Neuronal stem cell (in vitro differentiated cells): ENCODE measurements at places on chromosomes 2 and 18.

DNA sequence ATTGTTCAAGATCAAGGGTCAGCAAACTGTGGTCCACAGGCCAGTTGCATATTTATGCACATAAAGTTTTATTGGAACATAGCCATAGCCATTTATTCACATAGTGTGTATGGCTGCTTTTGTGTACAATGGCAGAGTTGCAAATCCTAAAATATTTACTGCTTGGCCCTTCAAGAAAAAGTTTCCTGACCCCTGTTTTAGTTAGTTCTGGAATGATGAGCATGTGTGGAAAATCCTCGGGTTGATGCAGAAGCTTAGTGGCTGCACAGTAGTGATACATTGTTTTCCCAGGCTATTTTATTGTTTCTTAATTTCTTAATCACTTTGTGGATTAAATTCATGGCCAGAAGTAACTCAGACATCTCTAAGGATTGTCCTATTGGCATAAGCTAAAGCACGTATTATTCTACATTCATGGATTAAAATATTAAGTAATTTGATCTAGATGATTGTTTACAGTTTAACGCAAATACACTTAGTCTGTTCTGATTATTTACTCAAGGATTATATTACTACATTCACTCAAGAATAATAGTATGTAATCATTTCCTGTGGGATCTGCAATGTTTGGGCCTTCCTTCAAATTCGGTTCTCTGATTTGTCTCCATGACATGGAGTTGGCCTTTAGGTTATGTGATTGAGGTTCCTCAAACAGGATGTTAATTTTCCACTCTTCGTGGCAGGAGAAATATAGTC lies 165.5 kb downstream of the TMEM247 start:
- no peak for DNase-seq

DNA sequence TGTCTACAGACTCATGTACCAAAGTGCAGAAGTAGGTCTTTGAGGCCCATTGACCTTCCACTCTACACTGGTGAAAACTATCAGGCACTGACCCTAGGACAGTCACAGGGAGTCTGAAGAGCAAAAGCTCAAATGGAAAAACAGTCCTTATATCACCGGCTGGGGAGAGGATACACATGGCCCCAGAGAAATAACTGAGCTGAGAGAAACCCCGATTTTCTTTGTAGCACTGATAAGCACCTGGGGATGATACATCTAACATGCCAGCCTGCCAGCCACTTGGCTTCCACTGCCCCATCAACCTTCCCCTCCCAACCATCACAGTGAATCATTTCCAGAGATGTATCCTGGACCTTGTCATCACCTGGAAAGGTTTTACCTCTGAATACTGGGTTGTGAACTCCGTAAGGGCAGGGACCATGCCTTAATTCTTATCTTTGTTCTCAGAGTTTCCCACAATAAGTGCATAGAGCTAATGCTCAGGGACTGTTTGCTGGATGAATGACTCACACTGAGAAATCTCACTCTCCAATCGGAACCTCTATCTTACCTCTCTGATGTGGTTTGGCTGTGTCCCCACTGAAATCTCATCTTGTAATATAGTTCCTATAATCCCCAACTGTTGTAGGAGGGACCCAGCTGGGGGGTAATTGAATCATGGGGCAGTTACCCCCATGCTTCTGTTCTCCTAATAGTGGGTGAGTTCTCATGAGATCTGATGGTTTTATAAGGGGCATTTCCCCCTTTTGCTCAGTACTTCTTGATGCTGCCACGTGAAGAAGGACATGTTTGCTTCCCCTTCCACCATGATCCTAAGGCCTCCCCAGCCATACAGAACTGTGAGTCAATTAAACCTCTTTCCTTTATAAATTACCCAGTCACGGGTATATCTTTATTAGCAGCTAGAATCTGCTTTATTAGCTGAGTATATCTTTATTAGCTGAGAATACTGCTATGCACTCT lies 37.1 kb downstream of the EVA1A start:
- DNase-seq = no peak

- no peak for DNase-seq
Measured at GRCh38 chr18:28407681-28408080, 230.8 kb upstream of the CDH2 start.

DNA sequence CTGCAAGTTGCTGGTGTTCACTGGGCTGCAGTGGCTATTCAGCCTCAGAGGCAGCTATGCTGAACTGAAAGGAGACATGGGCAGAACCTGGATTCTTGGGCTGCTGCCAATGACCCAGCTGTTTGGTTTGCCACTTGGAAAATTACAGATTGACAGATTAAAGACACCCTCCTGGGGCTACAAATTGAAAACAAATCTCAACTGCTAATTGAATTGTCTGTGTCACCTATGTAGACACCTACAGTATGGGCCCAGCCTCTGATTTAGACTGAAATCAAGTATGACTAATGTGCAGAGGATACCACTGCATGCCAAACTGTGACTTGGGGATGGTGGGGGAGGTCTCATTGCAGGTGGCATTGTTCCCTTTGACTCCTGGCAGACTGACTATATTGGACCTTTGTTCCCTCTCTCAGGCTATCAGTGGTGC lies 42.8 kb downstream of the ITSN2 start:
- no peak for DNase-seq

GRCh38 chr18:48222118-48222517 lies 187.1 kb downstream of the ZBTB7C start:
- no peak for DNase-seq

GRCh38 chr18:34802959-34803358 lies 92.9 kb downstream of the DTNA start:
- no peak for DNase-seq

DNA sequence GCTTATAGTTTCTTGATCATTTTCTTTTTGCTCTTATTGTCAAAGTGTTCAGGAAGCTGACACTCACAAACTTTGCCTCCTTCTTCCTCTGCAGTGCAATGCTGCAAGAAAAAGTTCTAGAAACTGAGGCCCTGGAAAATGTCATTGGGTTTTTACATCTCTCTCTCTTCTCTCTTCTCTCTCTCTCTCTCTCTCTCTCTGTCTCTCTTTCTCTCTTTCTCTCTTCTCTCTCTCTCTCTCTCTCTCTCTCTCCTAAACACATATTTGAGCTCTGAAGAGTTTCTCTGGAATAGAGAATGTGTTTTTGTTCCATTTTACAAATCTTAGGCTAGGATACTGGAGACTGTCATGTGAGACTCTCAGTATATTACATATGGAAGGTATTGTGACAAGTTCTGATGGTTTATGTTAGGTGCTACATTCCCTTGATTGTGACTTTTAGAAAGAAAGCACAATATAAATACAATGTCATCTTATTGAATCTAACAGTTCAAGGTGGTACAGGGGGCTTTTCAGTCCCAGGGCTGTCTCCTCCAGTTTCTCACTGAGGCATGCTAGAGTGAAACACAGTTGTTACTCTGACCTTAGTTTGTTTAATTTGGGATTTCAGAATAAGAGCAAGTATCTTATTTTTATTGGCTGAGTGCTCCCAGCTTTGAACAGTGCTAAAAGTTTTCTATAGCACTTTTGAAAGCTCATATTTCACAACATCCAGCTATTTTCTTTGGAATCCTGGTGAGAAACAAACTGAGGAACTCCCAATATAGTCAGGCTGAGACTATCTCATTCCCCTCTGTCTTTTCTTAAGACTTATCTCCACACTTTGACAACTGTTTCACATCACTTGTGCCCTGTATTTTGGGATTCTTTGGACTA lies 41.4 kb upstream of the EHBP1 start:
- DNase-seq = no peak

DNA sequence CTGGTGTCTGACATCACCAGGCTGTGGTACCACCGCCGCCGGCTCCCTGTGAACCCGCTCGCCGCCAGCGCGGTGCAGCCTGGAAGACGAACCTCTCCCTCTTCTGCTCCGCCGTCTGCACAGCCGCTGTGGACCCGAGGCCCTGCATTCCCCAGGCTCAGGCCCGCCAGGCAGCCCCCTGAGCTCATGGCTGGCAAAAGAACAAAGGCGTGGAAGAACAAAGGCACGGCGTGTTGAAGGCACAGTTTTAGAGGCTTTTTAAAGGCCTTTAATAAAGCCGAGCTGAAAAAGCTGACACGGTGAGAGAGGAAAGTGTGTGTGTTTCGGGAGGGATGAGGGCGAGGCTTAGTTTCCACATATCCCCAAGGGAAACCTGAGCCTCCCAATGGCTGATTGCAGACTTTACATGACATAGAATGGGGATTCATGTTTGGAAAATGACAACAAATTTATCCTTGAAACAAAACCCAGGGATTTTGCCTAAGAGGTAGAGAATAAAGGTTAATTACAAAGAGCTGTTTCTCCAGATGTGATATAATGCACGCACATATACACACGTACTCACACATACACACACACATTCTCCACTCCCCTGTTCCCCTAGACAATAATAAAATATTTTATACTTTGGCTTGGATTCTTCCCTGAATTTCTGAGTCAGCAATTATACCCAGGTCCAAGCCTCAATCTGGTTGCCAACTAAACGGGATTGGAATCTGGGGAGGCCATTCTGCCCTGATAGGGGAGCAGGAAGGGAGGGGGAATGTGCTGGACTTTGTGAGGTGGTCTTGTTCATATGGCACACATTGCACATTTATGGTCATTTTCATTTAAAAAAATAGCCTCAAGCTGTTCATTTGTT lies 39.7 kb downstream of the RFX8 start:
- peak; percentile 67 for DNase-seq

DNA sequence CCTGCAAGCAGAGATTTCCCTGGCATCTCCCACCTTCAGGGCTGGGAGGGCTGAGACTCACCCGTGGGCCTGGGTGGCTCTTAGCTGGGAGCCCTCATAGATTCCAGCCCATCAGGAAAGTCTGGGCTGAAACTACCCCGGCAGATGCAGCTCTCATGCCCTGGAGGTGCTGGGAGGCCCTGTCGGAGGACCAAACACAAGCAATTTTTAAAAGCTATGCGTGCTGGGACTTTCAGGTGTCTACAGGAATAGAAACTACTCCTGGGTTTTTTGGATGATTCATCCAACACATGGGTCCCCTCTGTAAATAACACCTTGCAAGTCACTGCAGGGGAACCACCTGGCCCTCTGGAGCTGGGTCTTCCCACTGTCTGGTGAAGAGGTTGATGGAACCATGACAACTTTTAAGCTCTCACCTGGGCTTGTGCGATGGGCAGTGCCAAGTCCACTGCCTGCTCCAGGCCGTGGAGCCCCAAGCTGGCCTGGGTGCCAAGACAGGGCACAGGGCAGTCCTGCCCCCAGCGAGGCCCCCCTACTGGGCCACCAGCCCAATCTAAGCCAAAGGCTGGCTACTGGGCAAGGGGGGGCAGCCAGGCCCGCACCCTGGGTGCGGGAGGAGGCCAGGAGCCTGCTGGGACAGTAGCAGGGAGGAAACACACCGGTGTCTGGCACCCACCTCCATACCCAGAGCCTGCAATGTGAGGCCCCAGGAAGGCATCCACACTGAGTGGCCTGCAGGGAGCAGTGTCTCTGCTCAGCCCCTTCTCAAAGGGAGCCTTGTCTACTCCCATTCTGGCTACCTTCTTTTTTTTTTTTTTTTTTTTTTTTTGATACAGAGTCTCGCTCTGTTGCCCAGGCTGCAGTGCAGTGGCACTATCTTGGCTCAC lies 1.1 kb upstream of the GPR55 start:
- no peak for DNase-seq

- no peak for DNase-seq
Measured at GRCh38 chr18:75782204-75782603, 354.7 kb upstream of the SMIM21 start.

DNA sequence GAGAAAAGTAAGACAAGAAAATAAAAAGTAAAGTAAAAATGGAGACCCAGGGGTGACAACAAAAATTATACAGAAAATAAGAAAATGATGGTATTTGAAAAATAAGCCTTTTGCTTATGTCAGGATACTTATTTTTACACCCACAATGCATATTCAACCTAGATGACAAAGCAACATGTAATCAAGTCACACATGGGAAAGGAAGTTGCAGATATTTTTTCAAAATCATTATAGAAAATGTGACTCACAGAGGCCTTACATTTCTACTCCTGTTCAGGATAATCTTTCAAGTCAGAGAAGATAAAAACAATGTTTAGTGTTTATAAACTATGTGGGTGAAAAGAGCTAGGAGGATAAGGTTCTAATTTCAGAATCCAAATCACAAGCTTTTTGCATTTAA lies 275.3 kb upstream of the UBE2E3 start:
- DNase-seq = no peak
